T-helper 9 cell (primary cell): ENCODE measurements at places on chromosomes 12 and 14.

DNA sequence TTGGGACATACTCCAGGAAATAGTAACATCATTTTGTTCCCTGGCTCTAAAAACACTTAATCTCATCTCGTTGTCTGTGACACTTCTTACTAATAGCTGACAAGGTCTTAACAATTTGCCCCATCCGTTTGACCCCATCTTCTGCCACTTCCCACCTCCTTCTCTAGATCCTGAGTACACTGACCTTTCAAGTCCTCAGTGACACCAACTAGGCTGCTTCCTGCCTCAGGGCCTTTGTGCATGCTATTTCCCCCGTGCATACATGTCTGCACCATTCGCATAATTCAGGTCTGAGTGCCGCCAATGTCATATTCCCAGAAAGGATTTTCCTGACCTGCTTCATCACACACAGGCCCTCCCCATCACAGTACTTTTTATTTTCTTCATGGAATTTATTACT is 70.6 kb upstream of the CCND2 start:
- DNase-seq: no peak

DNA sequence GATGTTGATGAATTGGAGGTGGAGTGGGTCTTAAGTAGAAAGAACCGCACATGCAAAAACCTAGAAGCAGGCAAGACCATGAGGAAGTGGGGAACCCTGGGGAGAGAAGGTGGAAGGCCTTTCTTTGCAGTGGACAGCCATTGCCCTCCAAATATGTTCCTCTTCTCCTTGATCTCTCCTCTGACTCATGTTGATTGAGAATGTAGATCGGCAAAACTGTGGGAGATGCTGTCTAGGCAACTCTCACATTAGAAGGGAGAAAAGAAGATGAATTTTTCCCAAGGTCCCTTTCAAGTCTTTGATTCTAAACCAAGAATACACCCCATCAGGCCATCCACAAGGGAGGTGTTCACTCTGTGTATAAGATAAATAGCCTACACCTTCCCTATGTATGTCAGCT is 257.5 kb downstream of the MSRB3 start:
- no peak for DNase-seq

GRCh38 chr12:132205271-132206045 is 61.2 kb downstream of the NOC4L start:
- no peak for DNase-seq

GRCh38 chr14:104084251-104085002 is 1.1 kb upstream of the ASPG start:
- DNase-seq: no peak

GRCh38 chr14:71021347-71022011 is 114.2 kb downstream of the PCNX1 start:
- no peak for DNase-seq

DNA sequence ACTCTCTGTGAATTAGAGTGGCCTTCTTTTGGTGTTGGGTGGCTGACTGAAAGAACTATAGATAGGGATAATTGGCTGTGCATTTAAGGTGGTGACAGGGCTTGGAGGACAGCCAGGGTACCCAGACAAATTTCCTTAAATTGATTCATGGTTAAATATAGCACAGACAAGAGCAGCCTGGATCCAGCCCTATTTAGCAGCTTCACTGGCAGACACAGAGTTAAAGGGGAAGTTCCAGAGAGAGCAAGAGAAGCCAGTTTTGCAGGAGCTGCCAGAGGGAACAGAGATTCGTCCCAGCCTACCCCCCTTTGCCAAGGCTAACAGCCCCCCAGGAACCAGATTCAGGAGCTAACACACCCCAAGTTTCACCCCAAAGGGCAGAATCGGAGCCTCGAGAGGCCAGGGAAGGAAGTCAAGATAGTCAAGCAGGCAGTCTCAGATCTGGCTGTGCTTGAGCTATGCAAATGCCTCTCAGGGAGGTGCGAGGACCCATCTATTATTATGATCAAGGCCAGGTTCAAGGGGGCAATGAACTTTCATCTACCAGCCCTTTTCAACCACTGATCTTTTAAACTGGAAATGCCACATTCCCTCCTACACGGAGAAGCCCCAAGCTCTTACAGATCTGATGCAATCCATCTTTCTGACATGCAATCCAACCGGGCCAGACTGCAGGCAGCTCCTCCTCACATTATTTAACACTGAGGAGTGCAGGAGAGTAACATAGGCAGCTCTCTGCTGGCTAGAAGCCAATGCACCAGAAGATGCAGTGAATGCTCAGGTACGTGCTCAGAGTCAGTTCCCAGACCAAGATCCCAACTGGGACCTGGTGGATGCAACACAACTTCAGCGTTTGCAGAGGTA is 58.2 kb downstream of the DHRS2 start:
- no peak for DNase-seq

GRCh38 chr12:4960030-4960429 is 50.3 kb downstream of the KCNA1 start:
- no peak for DNase-seq
